Adipocyte (in vitro differentiated cells): ENCODE measurements at places on chromosomes 6 and 20.

GRCh38 chr20:53918949-53919361 is 151.4 kb downstream of the BCAS1 start:
- no peak for DNase-seq

- DNase-seq = peak; percentile 54
These were observed 72.7 kb downstream of the IGF2R start for GRCh38 chr6:160041608-160042007.

GRCh38 chr6:93423542-93423941 is 4.2 kb upstream of the EPHA7 start:
- peak; percentile 2 for DNase-seq

GRCh38 chr6:109456111-109456583 is 575 bp upstream of the MICAL1 start:
- no peak for DNase-seq

- DNase-seq = no peak
These were observed 41.2 kb downstream of the SLC35D3 start for GRCh38 chr6:136963259-136963658.

DNA sequence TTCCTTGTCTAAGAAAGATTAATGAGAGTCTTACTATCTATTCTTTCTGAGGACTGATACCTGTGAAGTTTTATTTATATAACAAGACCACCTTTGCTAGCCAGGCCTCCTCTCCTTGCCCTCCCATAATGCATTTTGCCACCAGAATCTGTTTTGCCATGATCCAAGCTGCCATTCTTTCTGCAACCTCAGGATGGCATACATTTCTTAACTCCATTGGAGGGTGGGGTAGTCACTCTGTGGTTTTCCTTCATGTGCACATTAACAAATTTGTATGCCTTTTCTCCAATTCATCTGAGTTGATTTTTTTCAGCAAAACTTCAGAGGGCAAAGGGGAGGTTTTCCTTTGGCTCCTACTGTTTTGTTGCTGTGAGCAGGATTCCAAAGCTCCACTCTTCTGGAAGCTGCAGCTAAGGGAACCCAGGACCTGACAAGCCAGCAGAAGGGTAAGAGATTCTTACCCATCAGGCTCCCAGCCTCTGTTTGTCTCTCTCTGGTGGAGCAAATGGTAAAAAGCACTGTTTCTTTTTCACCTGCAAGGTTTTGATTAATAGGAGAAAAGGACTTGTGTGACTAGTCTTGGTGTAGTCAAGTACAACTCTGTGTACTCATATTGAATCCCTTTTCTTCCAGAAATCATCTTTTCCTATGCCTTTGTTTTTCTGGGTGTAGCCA is 26.2 kb upstream of the ENPP4 start:
- peak; percentile 1 for DNase-seq

DNA sequence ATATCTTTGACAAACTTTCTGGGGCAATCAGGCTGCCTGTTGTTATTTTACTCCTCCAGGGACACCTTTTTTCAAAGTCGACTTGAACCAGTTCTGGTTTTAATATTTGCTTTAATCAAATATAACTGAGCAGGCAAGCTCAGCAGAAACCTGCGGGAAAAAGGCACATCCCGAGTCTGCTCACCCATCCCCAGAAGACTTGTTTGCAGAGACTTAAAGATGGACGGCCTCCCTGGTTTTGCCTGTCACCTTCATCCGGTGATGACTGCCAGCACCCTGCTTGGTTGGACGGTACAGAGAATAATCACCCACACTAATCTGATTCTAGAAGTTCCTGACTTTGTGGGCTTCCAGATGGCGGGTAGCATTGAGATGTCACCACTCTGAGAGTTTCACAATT is 36.8 kb downstream of the PPP1R3G start:
- DNase-seq = no peak

DNA sequence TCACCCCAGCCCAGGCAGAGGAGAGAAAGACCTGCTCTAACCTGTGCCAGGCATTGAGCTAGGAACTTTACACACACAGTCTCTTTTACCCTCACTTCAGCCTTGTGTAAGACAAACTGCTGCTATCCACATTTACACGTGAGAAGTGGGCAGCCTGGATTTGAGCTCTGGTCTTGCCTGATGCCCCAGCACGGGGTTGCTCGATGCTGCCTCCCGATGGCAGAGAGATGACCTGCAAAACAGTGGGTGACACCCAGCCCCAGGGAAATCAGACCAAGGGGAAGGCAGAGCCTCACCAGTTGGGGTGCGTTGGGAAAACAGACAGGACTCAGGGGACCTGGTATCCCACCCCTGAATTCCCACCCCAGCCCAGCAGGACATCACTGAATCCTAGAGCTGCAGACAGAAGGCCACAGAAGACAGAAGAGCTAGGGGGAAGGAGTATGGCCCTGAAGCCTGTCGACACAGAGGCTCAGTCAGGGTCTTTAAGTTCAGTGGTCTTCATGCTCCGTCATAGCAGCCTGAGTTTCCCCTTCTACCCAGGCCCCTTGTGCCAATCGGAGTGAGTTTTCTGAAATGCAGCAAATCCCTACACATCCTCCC is 990 bp downstream of the BPI start:
- DNase-seq = peak; percentile 43

DNA sequence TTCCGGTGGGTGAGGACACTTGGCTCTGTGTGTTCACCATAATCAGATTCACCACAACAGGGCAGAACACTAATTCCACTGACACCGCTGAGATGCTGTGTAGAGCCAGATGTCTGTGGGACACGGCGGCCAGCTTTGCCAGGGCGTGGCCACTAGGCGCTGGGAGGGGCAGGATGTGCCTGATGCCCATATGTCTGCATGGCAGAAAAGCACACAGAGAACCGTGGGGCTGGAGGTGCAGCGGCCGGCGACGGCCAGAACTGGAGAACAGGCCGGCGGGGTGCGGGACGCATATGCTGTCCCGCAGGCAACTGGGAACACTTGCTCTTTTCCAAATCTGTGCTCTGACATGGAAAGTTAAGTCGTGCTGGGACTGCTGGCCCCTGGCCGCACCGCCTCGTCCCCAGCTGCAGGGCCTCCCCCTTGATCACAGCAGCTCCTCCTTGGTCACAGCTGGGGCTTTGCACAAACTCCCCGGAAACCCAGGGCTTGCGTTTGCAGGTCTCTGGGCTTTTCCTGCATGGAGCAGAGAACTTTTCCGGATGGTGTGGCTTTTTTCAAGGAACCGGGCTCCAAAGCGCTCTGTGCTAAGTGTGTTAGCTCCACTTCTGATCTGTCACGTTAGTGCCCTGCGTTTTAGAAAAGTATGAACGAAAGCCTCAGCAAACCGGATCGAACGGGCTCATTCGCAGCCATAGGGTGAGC is 31.1 kb downstream of the NTSR1 start:
- no peak for DNase-seq

DNA sequence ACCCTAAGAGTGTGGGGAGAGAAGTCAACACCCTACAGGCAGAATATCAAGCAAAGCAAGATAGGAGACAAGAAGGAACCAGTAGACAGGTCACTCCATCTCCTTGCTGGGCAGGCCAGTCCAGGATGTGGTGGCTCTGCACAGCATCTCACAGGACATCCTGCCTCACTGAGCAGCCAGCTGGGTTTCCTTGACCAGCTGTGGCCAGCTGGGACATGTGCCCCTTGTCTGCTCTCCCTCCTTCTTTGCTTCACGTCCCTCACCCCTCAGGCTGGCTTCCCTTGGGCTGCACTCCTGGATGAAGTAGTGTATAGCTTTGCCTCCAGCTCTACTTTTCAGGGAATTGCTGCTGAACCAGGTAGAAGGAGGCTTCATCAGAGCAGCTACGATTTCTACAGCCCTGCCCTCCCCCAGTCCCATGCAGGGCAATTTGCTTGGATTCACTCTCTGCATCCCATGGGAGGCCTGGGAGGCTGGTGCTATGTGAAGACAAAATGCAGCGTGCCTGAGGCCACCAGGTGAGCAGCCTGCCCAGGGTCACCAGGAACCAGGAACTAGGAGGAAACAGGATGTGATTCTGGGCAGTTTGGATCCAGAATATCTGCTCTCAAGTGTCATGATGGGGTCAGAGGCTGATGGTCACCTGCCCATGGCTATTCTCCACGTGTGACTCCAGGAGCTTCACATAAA is 110.0 kb upstream of the PMEPA1 start:
- DNase-seq = no peak

GRCh38 chr20:45938727-45939438 is 4.4 kb downstream of the PCIF1 start:
- DNase-seq = no peak

DNA sequence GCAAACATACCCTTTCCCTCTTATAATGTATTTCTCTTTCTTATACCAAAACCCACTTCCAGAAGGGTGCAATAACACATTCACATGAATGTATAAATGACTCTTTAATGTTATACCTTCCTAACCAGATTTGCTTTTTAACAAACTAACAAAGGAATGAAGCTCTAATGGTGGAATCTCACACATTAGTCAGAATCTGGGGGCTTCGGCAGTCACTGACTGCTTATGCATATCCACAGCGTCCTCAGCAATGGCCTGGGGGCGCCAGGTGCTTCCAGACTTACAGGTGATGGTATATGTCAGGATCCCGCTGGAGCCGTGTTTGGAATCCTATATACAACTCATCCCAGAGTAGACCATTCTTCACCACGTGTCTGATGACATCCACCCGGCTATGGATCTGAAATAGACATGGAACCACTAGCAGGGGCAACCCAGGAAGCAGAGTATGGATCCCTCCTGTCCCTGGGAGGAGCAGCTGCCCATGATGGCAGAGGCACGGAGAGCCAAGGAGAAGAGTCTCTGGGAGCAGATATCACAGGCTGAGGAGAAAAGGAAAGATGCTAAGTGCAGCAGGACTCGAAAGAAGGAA is 150.8 kb upstream of the RIPOR2 start:
- no peak for DNase-seq

DNA sequence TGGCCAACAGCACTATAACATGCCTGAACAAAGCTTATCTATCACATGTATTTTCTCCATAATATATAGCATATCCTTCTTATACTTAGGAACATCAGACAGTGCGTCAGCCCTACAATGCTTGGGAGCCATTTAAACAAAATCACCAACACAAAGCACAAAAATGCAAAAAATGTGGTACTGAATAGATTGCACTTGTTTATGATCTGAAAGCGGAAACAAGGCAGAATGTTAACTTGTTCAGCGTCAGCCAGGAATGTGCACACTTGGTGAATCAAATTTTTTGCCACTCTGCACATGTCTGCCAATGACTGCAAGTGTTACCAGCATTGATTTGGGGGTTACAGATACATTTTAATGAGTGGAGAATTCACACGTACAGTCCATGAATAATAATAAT is 14.8 kb downstream of the SLC35A1 start:
- no peak for DNase-seq

GRCh38 chr6:17032590-17032987 is 69.3 kb upstream of the STMND1 start:
- no peak for DNase-seq

GRCh38 chr20:44414346-44414714 is 58.8 kb downstream of the HNF4A start:
- DNase-seq = no peak

DNA sequence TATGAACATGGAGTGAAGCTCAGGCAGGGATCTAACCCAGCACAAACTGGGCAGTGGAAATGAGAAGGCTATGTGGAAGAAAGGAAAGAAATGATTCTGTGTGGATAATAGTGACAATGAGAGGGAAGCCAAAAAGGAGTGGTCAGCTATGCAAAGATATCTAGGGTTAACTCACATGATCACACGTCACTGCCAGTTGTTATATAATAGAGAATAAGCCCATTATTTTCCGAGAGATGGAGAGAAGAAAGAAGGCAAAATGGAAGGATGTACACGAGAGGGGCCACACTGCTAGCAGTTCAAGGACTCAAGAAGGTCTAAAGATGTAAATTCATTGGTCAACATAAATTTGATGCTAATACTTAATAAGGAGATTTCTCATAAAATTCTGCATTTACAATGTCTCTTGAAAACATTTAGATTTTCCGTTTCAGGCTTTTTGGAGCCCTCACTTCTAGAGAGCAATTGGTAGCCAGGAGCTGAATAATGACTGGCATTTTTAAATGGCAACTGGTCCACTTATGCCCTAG is 18.8 kb upstream of the RCAN2 start:
- DNase-seq = no peak

- DNase-seq = no peak
These were observed 357.3 kb downstream of the FOXA2 start for GRCh38 chr20:22226849-22227700.
